ENCODE measurements at places on chromosomes 4 and X. TPM values are rescaled to one million over a fixed set of nuclear protein-coding genes. Genes with fewer than 3 reads are reported as not detected.

DNA sequence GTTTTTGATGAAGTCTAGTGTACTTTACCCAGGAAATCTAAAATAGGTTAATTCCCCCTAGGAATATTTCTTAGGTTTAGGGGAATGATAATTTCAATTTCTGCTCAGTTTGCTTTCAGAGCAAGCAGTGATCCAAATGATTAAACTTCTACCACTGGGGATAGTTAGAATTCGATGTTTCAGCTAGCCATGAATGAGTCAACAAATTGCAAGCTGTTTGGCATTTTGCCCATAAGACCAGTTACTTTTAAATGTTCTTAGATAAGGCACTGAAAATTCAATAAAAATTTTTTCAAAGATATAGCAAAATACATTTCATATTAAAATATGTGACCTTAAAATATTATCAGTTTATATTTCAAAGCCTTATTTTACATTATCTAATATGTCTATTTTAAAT lies 993.6 kb downstream of the ARAP2 start:
- no peak for DNase-seq

GRCh38 chrX:31506360-31506759 lies 434.5 kb upstream of the FTHL17 start:
- DNase-seq: no peak

The DCHS2 gene
- total RNA-seq: not detected

- no peak for DNase-seq
These were observed 8.4 kb upstream of the TBL1X start for GRCh38 chrX:9456250-9457074.

DNA sequence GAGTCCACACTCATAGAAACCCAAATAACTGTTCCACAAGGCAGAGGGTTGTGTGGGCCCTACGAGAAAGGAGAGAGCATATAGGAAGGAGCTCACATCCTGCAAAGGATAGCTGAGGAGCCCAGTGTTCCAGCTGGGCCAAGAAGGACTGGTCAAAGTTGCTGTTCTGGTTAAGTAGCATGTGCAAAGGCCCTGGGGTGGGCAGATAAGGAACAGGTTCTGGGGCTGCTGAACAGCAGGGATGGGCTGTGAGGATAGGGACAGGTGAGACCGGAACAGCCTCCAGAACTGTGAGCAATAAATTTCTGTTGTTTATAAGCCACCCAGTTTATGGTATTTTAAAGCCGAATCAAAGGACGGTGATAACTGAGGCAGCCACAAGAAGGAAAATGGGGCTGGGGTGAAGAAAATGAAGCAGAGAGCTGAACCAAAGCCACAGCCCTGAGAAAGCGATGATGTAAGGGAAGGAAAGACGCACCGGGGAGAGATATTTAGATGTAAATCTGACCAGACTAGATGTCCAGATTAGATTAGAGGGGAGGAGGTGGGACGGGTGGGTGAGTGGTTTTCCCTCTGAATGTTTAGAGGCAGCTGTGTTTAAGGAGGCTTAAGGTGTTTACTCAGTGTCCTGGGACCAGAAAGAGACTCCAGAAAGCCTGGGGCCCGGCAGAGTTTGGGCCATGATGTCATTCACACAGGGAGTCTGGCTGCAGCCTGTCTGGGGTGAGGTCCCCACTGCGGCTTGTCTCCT lies 180.8 kb upstream of the BCOR start:
- no peak for DNase-seq

The RTL3 gene
- total RNA-seq: not detected

DNA sequence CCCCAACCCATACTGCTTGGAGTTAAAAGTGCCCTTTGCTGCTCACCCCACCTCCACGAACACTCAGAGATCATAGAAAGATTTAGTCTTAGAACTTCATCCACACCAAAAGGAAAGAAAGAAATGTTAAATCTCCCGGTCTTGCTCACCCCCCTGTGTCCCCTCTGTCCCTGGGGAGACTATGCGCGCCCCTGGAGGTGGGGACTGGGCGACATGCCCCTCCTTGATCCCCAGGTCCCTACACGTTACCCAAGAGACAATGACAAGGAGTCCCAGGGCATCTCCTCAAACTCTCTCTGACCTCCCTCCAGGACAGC lies 620 bp downstream of the ITM2A start:
- no peak for DNase-seq

The HADH gene
- 78.7 TPM for total RNA-seq

GRCh38 chr4:2744576-2745270 lies 11.4 kb downstream of the TNIP2 start:
- DNase-seq: no peak

GRCh38 chrX:79078114-79078513 lies 66.4 kb upstream of the GPR174 start:
- DNase-seq: no peak

The NDST4 gene
- not detected for total RNA-seq

DNA sequence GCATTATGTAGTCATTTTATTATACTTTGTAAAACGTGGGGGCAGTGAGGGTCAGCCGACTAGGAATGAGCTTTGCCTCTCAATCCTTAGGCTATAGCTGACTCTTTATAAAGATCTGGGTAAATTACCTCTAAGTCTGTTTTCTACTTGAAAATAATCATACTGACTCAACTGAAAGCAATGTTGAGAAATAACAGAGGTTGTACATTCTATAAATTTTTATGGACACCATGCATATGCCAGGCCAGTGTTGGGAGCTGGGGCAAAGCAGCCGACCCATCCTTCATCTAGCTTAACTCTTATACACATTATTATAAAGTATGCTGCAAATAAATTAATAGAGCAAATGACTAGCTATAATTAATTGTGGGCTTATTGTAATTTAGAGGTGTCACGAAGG lies 2.2 kb upstream of the DCUN1D4 start:
- DNase-seq: no peak

The PCDH18 gene
- not detected for total RNA-seq

DNA sequence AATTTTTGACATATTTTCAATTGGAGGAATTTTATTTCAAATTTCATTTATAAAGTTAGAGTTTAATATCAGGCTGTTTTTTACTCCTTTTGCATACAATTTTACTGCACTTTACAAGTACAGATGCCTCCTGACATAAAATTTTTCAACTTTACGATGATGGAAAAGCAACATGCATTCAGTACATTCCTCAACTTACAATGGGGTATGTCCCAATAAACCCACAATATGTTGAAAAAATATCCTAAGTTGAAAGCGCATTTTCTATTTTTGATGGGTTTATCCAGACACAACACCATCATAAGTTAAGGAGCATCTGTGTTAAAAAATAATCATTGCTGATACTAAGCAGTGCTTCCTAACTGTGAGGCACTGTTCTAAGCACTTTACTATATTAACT lies 4.3 kb downstream of the KLHL5 start:
- no peak for DNase-seq

All from OCI-LY7 (cell line).